ENCODE measurements at places on chromosomes 1 and 21.

DNA sequence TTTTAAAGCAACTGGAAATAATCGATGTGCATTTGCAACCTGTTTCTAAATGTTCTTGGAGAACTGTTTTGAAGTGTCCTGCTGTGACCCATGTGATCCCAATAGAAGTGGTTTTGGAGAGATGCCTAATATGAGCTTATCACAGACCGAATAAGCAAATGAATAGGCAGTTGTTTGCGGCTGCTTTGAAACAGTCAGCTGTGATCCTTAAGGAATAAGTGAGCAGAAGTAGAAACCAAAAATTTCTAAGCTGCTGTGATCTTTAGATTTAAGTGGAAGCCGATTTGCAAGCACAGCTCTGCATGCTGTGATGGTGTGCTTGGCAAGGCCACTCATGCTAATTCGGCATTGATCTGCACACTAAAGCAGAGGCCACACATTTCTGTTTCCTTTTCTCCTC lies 329.5 kb upstream of the DUSP10 start:
- no peaks in the 10 kb centered on the region for H3K36me3 ChIP-seq
- no peak for DNase-seq
- no peaks in the 10 kb centered on the region for H3K4me1 ChIP-seq
- H3K27ac ChIP-seq = no peak overlapping the region
- no peak overlapping the region for H3K4me3 ChIP-seq

DNA sequence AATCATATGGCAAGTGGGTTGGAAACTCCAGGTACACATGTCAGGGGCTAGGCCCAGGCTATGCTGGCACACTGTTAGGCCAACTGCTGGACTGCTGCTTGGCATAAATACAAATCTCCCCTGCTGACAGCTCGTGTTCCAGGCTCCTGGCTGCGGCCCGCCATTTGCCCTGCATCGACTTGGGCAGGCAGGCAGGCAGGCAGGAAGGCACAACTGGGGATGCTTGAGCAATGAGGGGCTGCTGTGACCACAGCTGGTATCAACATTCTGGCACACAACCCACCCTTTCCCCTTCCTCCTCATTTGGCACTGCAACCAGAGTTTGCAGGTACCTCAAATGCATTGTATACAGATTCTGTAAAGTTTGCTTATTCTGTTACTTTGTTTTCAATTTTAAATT lies 53.2 kb downstream of the SAMSN1 start:
- no peak overlapping the region for H3K27ac ChIP-seq
- no peak for DNase-seq
- H3K27me3 ChIP-seq = no peaks in the 10 kb centered on the region
- H3K4me3 ChIP-seq = no peak overlapping the region
- H3K36me3 ChIP-seq = peaks cover 79% of the 10 kb centered on the region
- H3K4me1 ChIP-seq = peaks cover 29% of the 10 kb centered on the region

- H3K27ac ChIP-seq = no peak overlapping the region
- H3K4me3 ChIP-seq = no peak overlapping the region
- no peaks in the 10 kb centered on the region for H3K4me1 ChIP-seq
- no peak for DNase-seq
- H3K27me3 ChIP-seq = no peaks in the 10 kb centered on the region
Observed at GRCh38 chr21:39504230-39504629, 52.5 kb downstream of the SH3BGR start.

GRCh38 chr1:40862008-40862863 lies at the start of gene CITED4:
CITED4 (minus strand) TSS chr1:40862363; CDS start chr1:40862127, 236 bp downstream.
- H3K4me1 ChIP-seq = peaks cover 33% of the 10 kb centered on the region
- no peaks in the 10 kb centered on the region for H3K36me3 ChIP-seq
- DNase-seq = peak; percentile 96
- peak within 1 kb of the TSS; percentile 82 for H3K4me3 ChIP-seq
- peaks cover 31% of the 10 kb centered on the region for H3K27me3 ChIP-seq

- no peaks in the 10 kb centered on the region for H3K4me1 ChIP-seq
- no peaks in the 10 kb centered on the region for H3K36me3 ChIP-seq
- H3K4me3 ChIP-seq = no peak overlapping the region
- H3K27me3 ChIP-seq = no peaks in the 10 kb centered on the region
- H3K27ac ChIP-seq = no peak overlapping the region
- DNase-seq = no peak
Observed at GRCh38 chr1:96159379-96159778, 562.2 kb upstream of the PTBP2 start.

- H3K36me3 ChIP-seq = no peaks in the 10 kb centered on the region
- no peak overlapping the region for H3K27ac ChIP-seq
- no peaks in the 10 kb centered on the region for H3K4me1 ChIP-seq
- DNase-seq = no peak
Observed at GRCh38 chr21:39660191-39660980, 47.6 kb downstream of the B3GALT5 start.

DNA sequence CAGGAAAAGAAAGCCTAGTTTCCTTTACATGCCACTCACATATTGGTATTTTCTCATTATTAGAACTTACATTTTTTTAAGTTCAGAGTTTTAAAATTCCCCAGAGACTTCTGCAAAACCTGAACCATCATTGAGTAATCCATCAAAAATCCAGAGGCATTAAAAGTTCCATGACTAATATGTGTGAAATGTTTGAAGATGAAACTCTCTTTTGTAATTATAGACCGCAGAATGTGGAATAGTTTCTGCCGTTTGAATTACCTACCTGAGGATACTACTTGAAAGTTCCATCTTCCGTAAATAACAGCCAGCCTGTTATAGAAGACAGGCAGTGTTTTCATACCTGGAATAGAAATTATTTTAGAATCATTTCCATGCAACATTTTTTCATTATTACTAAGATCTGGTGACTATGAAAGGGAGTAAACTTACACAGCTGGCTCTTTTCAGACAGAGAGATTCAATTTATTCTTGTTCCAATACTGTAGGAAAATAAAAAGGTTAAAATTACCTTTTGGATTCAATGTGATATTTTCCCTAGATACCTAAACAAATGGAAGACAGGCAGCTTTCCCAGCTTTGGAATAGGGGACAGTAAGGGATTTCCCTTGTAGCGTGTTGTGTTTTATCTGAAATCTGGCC lies 131.4 kb downstream of the ST6GALNAC5 start:
- no peaks in the 10 kb centered on the region for H3K36me3 ChIP-seq
- no peak overlapping the region for H3K4me3 ChIP-seq
- H3K4me1 ChIP-seq = no peaks in the 10 kb centered on the region
- no peaks in the 10 kb centered on the region for H3K27me3 ChIP-seq
- no peak overlapping the region for H3K27ac ChIP-seq
- no peak for DNase-seq

DNA sequence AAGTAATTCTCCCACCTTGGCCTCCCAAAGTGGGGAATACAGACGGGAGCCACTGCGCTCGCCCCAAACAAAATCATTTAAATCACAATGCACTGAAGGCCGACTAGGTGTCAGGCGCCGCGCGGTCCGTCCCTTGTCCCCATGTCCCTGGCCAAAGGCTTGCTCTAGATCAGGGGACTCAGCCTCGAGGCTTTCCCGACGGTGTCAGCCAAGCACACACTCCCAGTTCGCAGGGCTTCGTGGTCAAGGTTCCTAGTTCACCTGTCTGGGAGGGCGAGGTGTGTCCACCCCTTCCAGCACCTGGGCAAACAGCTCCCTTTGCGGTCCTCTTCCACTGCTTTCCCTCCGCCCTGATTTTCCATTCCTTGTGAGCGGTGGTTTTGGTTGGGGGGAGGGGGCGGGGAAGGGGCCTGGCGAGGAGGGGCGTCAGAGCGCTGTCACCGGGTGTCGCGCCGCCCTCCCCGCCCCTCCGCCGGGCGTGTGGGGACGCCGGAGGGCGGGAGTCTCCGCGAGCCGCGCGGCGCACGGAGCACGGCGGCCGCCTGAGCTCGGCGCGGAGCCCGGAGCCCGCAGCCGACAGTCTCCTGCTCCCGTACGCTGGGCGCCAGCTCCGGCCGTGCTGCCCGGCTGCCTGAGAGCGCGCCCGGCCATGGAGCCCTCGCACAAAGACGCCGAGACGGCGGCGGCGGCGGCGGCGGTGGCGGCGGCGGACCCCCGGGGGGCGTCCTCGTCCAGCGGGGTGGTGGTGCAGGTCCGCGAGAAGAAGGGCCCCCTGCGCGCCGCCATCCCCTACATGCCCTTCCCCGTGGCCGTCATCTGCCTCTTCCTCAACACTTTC lies at the start of gene STUM:
Gene STUM, plus strand, starts transcription at position 509 of the 838 bp plus-strand sequence. Its CDS starts 141 bp downstream, at position 650.
- peaks cover 73% of the 10 kb centered on the region for H3K27me3 ChIP-seq
- no peaks in the 10 kb centered on the region for H3K36me3 ChIP-seq
- peaks cover 12% of the 10 kb centered on the region for H3K4me1 ChIP-seq
- no peak for DNase-seq
- H3K4me3 ChIP-seq = peak within 1 kb of the TSS; percentile 14

GRCh38 chr1:197130677-197131304 lies 15.7 kb downstream of the ASPM start:
- no peaks in the 10 kb centered on the region for H3K27me3 ChIP-seq
- H3K4me1 ChIP-seq = peaks cover 8% of the 10 kb centered on the region
- H3K27ac ChIP-seq = no peak overlapping the region
- H3K4me3 ChIP-seq = no peak overlapping the region
- no peak for DNase-seq
- peaks cover 65% of the 10 kb centered on the region for H3K36me3 ChIP-seq

GRCh38 chr21:41156142-41156541 lies 11.8 kb upstream of the BACE2 start:
- DNase-seq = no peak
- no peak overlapping the region for H3K4me3 ChIP-seq
- no peaks in the 10 kb centered on the region for H3K36me3 ChIP-seq
- H3K27ac ChIP-seq = no peak overlapping the region
- peaks cover 4% of the 10 kb centered on the region for H3K27me3 ChIP-seq

GRCh38 chr1:21936366-21937031 lies 611 bp downstream of the HSPG2 start:
- peak overlapping the region; percentile 21 for H3K4me3 ChIP-seq
- no peak for DNase-seq
- peaks cover 38% of the 10 kb centered on the region for H3K27me3 ChIP-seq
- no peak overlapping the region for H3K27ac ChIP-seq
- H3K36me3 ChIP-seq = no peaks in the 10 kb centered on the region
- peaks cover 6% of the 10 kb centered on the region for H3K4me1 ChIP-seq

DNA sequence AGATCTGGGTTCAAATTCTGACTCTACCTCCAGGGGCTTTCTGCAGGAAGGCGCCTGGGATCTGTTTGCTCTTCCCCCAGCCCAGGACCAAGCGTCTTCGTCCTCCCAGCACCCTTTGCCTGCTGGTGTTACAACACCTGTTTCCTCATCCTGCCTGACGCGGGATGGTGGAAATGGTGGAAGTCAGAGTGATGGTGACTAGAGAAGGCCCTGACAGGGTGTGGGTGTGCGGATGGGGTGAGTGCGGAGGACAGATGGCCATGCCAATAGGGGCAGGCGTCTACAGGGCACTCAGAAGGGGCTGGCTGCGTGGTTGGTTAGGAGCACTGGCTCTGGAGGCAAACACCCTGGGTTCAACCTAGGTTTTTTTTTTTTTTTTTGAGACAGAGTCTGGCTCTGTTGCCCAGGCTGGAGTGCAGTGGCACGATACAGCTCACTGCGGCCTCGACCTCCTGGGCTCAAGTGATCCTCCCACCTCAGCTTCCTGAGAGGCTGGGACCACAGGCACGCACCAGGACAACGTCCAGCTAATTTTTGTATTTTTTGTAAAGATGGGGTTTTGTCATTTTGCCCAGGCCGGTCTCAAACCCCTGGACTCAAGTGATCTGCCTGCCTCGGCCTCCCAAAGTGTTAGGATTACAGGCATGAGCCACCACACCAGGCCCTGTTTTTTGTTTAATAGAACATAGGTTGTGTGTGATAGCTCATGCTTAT lies 1.5 kb downstream of the THEMIS2 start:
- no peaks in the 10 kb centered on the region for H3K27me3 ChIP-seq
- DNase-seq = no peak
- peak overlapping the region; percentile 82 for H3K27ac ChIP-seq

DNA sequence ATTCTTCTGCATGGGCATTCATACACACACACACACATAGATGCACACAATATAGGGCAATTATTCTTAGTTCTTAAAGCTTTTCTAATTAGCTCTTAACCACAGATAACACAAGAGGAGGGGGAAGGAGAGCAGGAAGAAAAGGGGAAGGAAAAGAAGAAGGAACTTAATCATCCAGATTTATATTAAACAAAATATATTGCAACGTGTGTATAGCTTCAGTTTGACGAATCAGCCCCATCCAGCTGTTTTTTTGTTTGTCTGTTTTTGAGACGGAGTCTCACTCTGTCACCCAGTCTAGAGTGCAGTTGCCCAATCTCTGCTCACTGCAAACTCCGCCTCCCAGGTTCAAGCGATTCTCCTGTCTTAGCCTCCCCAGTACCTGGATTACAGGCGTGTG lies 21.7 kb upstream of the ANKRD13C start:
- H3K4me3 ChIP-seq = no peak overlapping the region
- H3K27me3 ChIP-seq = no peaks in the 10 kb centered on the region
- H3K36me3 ChIP-seq = no peaks in the 10 kb centered on the region
- no peaks in the 10 kb centered on the region for H3K4me1 ChIP-seq

- no peak for DNase-seq
- no peaks in the 10 kb centered on the region for H3K36me3 ChIP-seq
- no peaks in the 10 kb centered on the region for H3K27me3 ChIP-seq
Observed at GRCh38 chr1:76121850-76122249, 47.3 kb downstream of the ST6GALNAC3 start.

DNA sequence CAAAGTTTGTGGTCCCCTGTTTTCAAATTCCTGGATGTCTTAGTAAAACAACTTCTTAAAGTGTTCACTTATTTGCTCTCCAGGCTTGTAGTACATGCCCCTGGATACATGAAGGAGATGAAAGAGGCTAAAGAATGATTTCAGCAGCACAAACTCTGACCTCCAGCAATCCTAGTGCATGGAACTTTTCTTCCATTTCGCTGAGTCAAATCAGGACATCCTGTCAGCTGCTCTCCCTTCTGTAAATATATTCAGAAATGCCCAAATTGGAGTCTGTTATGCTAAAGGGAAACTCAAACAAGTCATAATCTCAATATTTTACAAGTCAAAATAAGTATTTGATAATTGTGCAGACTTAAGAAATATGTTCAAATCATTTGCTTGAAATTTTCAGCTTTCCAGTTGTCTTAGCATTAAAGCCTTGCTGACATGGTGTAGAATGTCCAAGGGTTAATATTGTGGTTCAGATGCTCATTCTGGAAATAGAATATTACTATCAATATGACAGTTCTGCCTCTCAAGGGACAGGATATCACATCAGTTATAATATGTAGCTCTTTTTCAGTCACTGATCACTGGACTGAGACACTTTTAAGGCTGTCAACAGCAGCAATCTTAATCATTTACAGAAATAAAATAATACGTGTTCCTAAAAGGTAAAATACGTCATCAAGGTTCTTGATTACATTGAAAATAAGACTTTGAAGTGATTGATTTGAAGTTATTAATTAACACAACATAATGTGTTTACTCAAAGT lies 1157.3 kb downstream of the PLA2G4A start:
- no peaks in the 10 kb centered on the region for H3K4me1 ChIP-seq
- no peak for DNase-seq
- no peaks in the 10 kb centered on the region for H3K36me3 ChIP-seq
- H3K27ac ChIP-seq = no peak overlapping the region

GRCh38 chr21:35730325-35730724 lies 330.0 kb downstream of the SETD4 start:
- H3K36me3 ChIP-seq = no peaks in the 10 kb centered on the region
- H3K27ac ChIP-seq = no peak overlapping the region
- no peak overlapping the region for H3K4me3 ChIP-seq
- peaks cover 13% of the 10 kb centered on the region for H3K27me3 ChIP-seq
- no peak for DNase-seq
- no peaks in the 10 kb centered on the region for H3K4me1 ChIP-seq
